ENCODE measurements at places on chromosomes 1 and 21.

GRCh38 chr1:60573726-60574409 lies 500.3 kb upstream of the C1orf87 start:
- DNase-seq = no peak

- DNase-seq = no peak
These were observed 28.9 kb downstream of the DISP1 start for GRCh38 chr1:222843469-222844410.

DNA sequence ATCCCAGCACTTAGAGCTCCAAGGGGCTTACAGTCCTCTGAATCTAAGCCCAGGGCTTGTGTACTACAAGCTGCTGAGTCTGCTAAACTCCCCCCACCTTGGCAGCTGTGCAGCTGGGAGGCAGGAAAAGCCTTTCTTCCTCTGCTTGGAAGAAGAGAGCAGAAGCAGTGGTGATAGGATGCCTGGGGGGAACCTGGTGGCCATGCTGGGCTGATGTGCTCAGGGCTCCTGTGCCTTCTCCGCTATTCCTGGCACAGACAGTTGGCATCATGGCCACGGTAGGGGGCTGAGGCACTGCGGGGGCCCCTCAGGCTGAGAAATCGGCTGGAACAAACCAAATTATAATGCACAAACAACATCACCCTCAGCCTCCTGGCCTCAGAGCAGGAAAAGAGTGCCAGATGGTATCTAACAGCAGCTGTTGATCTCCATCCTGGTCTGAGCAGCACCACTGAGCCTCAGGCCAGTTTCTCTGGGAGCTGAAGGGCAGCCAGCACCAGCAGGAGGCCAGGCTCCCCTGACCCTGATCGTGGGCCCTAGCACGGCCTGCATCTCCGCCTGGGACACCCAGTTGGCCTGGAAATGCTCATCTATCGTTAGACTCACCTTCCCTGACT lies 35.8 kb downstream of the ECE1 start:
- no peak for DNase-seq

- no peak for DNase-seq
These were observed 16.1 kb downstream of the PRR9 start for GRCh38 chr1:153233448-153233847.

DNA sequence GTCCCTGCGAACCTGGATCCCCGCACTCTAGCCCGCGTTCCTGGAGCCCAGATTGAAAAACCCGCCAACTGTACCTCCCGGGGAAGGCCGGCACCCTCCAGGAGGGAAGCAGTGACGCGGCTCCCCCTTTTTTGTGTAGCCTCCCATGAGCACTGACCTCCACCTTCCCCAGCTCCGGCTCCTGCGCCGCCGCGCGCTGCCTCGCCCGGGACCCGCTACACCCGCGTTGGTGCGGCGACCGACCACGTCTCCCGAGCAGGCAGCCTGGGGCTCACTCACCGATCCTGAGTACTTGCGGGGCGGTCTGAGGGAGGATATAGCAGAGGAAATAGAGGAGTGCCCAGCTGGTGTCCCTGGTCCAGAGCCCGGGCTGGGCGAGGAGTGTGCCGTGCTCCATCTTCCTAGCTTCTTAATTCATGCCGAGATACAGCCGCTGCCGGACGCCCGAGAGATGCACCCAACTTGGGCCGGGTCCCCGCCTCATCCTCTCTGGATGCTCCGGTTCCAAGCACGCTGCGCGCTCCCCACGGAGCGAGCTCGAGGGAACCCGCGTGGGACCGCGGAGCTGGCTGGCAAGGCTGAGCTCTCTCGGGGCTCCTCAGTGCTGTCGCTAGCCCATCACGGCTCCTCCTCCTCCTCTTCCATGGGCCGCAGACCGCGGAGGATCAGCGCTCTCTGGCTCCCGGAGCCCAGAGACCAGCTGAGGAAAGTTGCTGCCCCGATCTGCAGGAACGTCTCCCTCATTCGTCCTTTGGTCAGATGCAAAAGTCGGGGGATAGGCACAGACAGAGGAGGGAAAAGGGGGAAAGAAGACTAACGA lies 482 bp downstream of the GRIK1 start:
- no peak for DNase-seq

DNA sequence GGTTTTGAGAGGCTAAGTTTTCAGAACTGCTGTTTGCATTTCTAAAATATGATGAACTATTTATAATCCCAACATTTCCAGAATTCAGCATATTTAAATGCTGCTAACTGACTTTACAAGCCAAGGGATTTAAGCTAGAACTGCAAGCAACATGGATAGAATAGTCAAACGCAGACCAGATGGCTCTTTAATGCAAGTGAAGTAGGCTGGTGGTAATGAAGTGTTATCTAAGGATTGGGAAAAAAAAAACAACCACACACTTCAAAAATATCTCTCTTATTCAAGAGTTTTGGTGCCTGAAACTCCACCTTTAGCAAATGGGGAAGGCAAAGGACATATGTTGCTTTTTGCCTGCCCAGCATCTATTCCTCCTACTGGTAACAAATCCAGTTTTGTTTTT lies 20.9 kb upstream of the SSX2IP start:
- no peak for DNase-seq

- DNase-seq = no peak
These were observed 161.2 kb downstream of the NCAM2 start for GRCh38 chr21:21159253-21159899.

- DNase-seq = no peak
These were observed 44.5 kb upstream of the PRRX1 start for GRCh38 chr1:170619241-170620028.

- DNase-seq = no peak
These were observed 25.6 kb upstream of the ENO1 start for GRCh38 chr1:8903908-8904650.

DNA sequence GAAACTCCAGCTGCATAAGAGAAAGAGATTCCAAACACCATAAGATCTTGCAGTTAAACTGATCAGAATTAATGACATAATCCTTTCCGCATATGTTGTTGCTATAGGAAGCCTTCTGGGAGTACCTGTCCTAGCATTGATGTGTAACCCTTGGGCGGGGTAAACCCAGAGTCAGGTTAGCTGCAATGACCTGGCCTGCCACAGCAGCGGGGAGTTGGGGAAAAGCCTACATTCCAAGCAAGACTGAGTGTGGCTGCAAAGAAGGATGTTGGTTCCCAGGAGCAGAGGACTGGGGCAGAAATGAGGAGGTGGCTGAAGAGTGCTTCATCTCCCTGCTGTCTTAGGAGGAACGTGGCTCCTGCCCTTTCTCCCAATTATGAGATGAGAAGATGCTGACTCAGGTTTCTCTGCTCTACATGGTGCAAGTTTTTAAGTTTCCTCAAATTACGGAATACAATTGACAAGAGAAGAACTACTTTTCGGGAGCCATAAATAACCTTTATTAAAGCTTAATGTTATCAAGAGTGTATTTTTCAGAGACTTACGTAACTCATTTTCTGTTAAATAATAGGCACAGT lies 142.1 kb downstream of the RYR2 start:
- no peak for DNase-seq

- no peak for DNase-seq
These were observed at the start of gene CLCNKB for GRCh38 chr1:16043521-16043920. Gene CLCNKB (plus strand): TSS chr1:16043782. CDS start chr1:16044493, 711 bp downstream.

DNA sequence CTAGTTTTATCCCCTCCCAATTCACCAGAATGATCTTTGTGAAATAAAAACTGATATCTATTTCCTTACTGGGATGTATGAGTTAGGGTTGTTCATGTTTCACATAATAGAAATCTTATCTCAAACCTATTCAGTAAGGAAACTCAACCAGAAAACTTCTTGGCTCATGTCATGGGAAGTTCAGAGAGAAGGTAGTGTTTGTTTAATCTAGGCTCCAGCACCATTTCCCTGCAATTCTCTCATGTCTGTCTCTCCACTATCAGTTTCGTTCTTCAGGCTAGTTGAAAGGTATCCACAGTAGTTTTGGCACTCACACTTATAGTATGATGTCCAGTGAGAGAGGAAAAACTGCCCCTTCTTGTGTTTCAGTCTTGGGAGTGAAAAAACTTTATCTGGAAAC lies 34.6 kb upstream of the UHMK1 start:
- DNase-seq = no peak

- no peak for DNase-seq
These were observed 22.2 kb upstream of the SCAF4 start for GRCh38 chr21:31753949-31754707.

GRCh38 chr21:46112725-46113215 lies 14.9 kb downstream of the COL6A2 start:
- DNase-seq = no peak

GRCh38 chr1:105180789-105181188 lies 1431.1 kb downstream of the AMY1C start:
- DNase-seq = no peak

DNA sequence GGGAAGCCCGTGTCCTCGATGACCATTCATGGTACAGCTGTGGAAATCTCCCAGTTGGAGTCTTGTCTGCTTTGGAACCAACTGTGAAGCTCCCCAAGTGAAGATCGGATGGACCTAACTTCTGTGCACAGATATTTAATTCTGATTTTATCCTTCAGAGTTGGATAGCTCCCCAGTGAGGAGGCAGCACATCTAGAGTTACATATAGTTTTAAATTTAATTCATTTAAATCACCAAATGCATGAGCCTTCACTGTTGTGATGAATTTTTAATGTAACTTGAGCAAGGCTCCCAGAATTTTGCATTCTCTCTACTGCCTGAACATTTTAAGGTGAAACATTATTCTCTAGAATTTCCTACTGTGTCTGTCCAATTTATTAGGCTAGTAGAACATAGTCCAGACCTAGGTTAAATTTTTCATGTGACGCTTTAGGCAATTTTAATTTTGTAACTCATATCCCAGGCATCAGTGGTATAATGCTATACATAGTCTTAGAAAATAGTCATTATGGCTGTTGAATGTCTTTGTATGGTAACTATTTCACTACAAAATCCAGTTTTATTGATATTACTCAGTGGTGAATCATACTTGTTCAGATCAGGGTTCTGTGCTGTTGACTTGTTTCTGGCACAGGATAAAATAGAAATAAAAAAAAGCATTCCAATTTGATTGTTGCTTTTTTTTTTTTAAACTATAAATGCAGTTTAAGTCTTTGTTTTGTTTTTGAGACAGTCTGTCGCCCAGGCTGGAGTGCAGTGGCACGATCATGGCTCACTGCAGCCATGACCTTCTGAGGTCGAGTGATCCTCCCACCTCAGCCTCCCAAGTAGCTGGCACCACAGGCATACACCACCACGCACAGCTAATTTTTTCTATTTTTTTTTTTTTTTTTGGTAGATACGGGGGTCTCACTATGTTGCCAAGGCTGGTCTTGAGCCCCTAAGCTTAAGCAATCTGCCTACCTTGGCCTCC lies 66.9 kb downstream of the PRDM2 start:
- DNase-seq = no peak

GRCh38 chr1:219862366-219862765 lies 66.0 kb downstream of the SLC30A10 start:
- no peak for DNase-seq

GRCh38 chr1:213683529-213683928 lies 304.2 kb upstream of the PROX1 start:
- DNase-seq = no peak

GRCh38 chr1:1086911-1087341 lies 12.8 kb upstream of the RNF223 start:
- DNase-seq = no peak

GRCh38 chr1:244792188-244792850 lies 43.1 kb upstream of the COX20 start:
- DNase-seq = no peak

DNA sequence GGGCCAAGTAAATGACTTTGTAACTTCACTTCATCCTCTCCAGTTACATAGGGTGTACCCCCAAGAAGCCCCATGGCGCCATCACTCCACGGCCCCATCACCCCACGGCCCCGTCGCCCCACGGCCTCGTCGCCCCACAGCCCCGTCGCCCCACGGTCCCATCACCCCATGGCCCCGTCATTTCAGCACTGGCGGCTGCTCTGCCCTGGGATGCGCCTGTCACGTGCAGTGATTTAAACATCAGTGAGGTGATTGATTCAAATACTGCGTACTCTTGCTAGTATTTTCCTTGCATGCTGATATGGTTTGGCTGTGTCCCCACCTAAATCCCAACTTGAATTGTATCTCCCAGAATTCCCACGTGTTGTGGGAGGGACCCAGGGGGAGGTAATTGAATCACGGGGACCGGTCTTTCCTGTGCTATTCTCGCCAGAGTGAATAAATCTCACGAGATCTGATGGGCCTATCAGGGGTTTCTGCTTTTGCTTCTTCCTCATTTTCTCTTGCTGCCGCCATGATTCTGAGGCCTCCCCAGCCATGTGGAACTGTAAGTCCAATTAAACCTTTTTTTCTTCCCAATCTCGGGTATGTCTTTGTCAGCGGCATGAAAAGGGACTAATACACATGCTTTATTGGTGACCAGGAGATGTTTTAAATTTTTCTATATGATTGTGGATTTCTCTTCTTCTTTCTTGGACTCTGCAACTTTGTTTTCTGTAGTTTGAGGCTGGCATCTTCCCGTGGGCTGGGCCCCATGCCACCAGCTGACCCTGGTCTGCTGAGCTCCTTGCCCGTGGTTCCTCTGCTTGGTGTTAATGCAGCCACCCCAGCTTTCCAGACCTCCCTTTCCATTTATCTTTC lies 50.1 kb upstream of the PCBP3 start:
- no peak for DNase-seq

- no peak for DNase-seq
These were observed at the start of gene S100A14 for GRCh38 chr1:153616144-153616916. Gene S100A14 (minus strand): TSS chr1:153616325. CDS start chr1:153615858, 467 bp downstream.

DNA sequence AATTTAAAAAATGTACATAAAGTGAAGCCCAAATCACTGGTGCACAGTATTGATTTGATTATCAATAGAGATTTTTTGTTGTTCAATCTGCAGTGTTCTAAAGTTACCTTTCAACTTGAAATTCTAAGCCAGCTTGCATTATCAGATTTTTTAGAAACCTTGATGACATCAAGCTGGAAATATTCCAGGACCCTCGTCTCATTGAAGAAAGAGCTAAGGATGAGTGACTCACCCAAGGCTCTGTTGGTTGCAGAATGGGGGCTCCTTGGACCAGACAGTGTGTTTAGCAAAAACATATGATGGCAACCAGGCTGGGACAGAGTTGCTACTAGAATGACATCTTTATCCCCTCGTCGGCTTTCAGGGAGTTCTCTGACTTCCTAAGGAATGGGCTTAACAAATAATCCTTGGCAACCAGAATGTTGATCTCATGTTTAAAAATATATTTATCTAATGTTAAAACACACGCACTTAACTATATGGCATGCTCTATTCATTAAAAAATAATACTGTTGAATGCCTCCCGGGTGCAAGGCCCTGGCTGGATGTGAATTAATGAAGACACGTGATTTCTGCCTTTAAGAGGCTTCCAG lies 79.7 kb downstream of the RUNX3 start:
- DNase-seq = no peak

DNA sequence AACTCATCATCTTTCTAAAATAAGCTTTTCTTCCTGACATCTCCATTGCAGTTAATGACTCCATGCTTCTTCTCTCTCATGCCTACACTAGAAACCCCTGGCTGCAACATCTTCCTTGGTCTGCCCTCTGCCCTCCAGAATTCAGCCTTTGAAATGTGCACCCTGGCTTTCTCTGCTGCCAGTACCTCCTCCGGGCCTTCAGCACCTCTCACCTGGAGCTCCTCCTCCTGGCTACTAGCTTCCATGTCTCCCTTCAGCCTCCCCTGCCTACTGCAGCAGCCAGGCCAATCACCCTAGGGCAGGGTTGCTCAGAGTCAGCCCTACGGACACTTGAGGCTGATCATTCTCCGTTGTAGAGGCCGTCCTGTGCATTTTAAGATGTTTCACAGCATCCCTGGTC lies 18.3 kb downstream of the SUSD4 start:
- DNase-seq = no peak
